ENCODE measurements at places on chromosomes 2 and 18.

DNA sequence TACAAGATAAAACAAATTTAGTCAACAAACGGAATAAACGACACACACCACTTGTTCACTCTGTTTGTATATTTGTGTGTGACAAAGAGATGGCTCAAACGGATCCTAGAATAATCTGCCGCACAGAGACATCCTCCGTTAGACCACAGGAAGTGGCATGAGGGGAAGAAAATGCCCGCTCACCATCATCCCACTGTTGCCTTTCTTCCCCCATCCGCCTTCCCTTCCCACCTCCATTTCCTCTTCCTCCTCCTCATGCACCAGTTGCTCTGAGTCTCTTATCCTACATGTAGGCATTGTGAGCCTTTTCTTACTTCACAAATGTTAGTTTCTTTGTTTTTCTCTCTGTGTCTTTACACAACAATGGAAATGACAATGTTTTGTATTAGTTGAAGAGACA lies 228.5 kb upstream of the SMIM21 start:
- DNase-seq: no peak

GRCh38 chr2:66509326-66509811 lies 74.4 kb downstream of the MEIS1 start:
- DNase-seq: no peak

DNA sequence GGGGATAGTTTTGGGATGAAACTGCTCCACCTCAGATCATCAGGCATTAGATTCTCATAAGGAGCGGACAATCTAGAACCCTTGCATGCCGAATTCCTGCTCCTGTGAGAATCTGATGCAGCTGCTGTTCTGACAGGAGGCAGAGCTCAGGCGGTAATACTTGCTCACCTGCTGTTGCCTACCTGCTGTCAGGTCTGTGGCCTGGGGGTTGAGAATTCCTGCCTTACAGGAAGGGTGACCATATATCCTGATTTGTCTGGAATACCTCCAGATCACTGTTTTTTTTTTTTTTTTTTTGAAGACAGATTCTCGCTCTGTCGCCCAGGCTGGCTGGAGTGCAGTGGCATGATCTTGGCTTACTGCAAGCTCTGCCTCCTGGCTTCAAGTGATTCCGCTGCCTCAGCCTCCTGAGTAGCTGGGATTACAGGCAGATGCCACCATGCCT lies 21.7 kb downstream of the ACSL3 start:
- no peak for DNase-seq

DNA sequence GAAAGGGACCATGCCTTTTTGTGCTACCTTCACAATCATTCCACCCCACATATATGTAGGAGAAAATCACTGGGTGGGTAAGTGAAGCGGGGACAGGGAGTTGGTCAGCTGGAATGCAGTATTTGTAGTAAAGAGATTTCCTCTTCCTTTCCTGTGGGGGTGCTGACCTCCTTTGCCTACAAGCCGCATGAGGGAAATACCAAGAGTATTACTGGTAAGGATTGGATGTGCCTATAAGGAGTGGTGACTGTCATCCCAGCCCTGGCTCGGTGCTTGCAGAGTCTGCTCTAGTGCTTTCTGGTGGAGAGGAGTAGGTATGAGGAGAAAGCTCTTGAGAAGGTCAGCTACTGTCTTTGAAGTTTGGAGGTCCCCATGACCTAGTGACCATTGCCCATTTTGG lies 324.6 kb downstream of the HRH4 start:
- DNase-seq: no peak

DNA sequence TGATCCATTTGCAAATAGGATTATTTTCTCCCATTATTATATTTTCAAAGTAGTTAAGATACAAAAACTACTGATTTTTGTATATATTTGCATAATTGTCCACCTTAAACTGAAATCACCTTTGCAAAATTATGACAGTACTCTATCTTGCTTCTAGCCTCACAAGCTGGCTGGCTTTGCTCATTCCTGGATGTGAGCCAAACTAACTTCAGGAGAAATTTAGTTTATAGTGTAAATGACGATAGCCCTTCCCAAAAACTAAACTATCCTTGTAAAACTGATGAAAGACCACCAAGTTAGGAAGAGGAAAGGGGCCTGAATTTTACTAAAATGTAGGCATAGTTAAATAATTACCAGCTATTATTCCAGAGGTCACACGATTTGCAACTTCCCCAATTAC lies 87.3 kb downstream of the ADD2 start:
- no peak for DNase-seq

DNA sequence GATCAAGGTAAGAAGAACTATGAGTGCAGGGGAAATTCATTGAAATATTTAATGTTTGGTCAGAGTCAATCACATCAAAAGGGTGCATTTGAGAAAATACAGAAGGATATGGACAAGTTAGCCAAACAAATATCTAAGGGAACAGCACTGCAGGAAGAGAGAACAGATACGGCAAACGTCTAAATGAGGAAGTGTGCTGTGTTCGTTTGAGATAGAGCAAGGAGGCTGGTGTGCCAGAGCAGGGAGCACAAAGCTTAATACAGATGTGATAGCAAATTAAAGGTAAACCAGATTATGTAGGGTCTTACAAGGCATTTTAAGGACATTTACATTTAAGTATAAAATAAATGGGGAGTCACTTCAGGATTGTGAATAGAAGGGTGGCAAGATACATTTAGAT lies 241.3 kb upstream of the ZNF804A start:
- no peak for DNase-seq

DNA sequence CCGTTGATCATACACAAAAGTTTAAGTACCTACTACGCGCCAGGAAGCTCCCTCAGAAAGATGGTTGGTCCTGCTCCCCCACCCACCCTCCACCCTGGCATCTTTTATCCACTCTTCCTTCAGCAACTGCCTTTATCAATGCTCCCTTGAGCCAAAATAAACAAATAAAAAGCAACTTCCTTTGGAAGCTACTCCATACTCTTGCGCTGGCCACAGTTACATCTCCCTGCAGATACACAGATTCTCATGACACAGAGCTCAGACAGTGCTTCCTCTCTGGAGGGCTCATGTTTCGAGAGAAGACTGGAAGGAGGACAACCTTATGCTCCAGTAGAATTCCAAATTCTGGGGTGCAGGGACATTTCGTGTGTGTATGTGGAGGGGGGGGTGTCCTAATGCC lies 3.8 kb upstream of the STEAP3 start:
- DNase-seq: no peak

DNA sequence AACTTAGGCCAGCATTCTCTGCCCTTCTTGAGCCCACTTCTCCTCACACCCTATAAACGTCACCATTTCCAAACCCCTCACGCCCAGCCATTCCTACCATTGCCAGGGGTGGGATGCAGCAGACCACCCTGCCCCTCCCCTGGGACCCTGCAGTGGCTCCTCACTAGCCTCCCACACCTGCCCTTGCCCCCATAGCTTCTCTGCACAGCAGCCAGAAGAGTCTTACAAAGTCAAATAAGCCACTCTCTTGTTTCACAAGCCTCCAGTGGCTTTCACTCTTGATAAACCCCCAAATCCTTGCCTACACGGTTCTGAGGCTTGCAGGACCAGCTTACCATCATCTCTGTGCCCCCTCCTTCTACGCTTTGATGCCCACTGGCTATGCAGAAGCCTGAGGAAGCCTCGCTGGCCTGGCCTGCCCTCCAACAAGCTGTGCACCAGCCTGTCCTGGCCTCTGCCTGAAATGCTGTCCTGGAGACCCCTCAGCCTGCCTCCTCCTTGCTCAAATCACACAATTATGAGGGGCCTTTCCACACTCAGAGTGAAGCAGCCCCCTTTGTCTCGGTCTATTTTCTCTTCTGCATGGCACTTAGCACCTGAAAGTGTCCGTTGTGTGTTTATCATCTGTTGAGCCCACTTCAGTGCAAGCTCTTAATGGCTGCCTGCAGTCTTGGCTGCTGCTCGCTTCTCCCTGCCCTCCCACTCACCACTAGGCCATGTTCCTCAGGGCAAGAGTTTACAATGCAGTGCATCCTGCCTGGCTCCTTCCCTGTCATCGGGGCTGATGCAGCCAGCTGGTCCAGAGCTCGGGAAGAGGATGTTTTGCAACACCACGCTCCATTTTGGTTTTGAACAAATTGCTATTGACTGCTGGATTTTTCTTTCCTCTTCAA lies 82.6 kb upstream of the RGPD5 start:
- no peak for DNase-seq

DNA sequence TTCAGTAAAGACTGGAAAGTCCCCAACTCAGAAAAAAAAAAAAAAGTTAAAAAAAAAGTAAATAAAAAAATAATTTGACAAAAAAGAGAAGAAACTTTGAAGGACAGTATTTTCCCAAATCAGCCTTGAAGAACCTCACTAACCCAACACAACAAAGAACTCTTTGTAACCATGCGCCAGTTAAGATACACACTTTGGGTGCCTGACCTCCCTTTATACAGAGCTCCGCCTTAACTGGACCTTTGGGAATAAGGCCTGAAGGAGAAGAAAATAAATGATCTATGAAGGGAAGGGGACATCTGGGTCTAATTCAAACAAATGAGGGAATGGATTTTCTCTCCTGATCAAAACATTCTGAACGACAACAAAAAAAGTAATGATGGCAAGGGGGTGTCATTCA lies 2.2 kb upstream of the GFPT1 start:
- no peak for DNase-seq
